ENCODE measurements at places on chromosomes 16 and 17.

DNA sequence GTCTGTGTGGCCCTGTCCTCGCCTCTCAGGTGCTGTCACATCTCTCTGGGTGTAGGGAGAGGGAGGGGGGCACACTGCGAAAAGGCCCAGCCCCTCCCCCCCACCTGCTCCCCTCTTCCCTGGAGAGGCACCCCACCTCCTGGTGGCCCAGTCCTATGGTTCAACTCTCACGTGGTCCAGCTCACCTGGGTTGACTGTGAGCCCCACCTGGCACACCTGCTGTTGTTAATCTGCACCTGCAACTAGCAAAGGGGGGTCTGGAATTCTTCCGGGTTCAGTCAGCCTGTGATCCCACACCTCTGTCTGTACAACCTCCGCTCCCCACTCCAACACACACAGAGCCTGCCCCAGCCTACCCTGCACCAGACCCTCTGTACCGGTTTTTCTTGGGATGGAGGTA, 2.0 kb upstream of the SYNGR2 start:
- no peak for DNase-seq

GRCh38 chr16:85568519-85568918, 44.6 kb upstream of the GSE1 start:
- no peak for DNase-seq

DNA sequence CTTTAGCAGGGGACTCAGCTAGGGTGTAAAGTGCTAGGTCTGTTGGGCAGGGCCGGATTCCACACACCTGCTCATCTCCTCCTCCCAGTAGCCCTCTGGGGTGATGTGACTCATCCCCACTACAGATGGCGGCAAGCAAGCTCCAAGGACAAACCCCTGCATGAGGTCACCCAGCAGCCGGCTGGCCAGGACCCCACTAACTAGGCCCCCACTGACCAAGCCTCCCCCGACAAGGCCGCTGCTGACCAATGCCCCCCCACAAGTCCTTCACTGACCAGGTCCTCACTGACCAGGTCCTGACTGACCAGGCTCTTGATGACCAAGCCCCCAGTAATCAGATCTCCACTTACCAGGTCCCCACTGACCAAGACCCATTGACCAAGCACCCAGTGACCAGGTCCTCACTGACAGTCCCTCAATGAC, 36.7 kb downstream of the TNFRSF13B start:
- DNase-seq, result no peak

GRCh38 chr17:17719199-17719940, 38.1 kb downstream of the RAI1 start:
- no peak for DNase-seq

DNA sequence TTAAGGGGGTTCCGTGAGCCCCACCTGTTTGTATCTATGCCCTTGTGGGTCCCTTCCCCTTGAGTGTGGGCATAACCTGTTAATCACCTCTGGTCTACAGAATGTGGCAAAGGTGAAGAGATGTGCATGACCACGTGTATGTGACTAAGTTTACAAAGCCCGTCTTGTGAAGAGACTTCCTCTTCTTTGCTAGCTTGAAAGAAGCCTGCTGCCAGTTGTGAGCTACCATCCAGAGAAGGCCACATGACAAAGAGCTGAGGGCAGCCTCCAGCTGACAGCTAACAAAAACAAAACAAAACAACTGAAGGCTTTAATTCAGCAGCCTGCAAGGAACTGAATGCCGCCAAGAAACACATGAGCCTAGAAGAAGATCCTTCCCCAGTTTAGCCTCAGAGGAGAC, 112.0 kb downstream of the AXIN2 start:
- DNase-seq, result no peak

Measured in GM04503 (cell line).